ENCODE measurements at places on chromosomes 3 and 15. TPM values are rescaled to one million over a fixed set of nuclear protein-coding genes. Genes with fewer than 3 reads are reported as not detected.
A peak's percentile ranks its signal among the peaks of the same experiment; 100 is the strongest.

Gene C2CD4A
- 0.27 TPM for total RNA-seq

Gene PLS1
- 5.4 TPM for total RNA-seq

Gene CHRNA7
- not detected for total RNA-seq

Gene TUSC7
- total RNA-seq: not detected

Gene GPR171
- 42.8 TPM for total RNA-seq

Gene AQP9
- not detected for total RNA-seq

Gene KLF13
- 115 TPM for total RNA-seq

Gene CFAP92
- 0.32 TPM for total RNA-seq

Gene WDR82
- 177 TPM for total RNA-seq

Gene SLC28A1
- not detected for total RNA-seq

Gene NME9
- total RNA-seq: 2.4 TPM

Gene SH2D7
- not detected for total RNA-seq

Gene THSD4
- not detected for total RNA-seq

Gene GATA2
- 0.35 TPM for total RNA-seq

- no peak for DNase-seq
Measured at GRCh38 chr15:56428821-56429458, 36.0 kb downstream of the MNS1 start.

GRCh38 chr3:32816439-32817256, 1.1 kb upstream of the TRIM71 start:
- peak; percentile 22 for DNase-seq

- DNase-seq: peak; percentile 54
Measured at GRCh38 chr3:48268936-48269561, 28.1 kb downstream of the ZNF589 start.

DNA sequence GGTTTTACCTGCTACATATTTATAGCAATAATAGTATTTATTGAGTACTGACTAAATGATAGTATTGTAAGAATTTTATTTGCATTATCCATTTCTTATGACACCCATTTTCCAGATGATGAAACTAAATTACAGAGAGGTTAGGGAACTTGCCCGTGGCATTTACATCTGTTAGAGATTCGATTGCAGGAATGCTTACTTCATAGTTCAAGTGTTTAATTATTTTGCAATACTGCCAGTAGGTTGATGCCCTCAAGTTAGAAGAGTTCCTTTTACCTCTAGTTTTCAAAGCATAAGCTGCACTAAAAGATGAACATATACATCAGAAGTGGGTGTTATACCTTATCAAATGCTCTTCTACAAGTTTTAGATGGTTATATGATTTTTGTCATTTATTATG, 362.8 kb upstream of the RGMA start:
- no peak for DNase-seq

- DNase-seq: peak; percentile 75
Measured at GRCh38 chr3:195147649-195148080, 123.3 kb downstream of the XXYLT1 start.

- DNase-seq: no peak
Measured at GRCh38 chr3:62238431-62238830, 134.9 kb downstream of the FEZF2 start.

DNA sequence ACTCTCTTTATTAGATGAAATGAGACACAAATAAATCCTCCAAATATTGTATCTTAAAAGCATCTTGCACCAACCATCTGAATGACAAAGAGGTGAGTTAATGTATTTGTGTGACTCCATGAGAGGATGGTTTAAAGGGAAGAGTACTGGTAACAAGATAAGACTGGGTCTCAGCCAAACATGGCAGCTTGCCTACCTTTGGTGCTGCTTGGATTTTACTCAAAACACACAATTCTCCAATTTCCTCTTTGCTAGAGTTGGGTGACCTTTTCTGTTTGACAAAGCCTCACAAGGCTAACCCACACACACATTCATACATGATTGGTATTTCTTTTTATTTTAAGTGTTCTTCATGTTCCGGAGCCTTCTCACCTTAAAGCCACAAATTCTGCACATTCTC, 506.4 kb downstream of the FGF12 start:
- DNase-seq: no peak

GRCh38 chr3:98557324-98558010, 25.7 kb downstream of the GPR15 start:
- DNase-seq: peak; percentile 73

GRCh38 chr3:45546716-45547701, 47.5 kb upstream of the LIMD1 start:
- peak; percentile 57 for DNase-seq

DNA sequence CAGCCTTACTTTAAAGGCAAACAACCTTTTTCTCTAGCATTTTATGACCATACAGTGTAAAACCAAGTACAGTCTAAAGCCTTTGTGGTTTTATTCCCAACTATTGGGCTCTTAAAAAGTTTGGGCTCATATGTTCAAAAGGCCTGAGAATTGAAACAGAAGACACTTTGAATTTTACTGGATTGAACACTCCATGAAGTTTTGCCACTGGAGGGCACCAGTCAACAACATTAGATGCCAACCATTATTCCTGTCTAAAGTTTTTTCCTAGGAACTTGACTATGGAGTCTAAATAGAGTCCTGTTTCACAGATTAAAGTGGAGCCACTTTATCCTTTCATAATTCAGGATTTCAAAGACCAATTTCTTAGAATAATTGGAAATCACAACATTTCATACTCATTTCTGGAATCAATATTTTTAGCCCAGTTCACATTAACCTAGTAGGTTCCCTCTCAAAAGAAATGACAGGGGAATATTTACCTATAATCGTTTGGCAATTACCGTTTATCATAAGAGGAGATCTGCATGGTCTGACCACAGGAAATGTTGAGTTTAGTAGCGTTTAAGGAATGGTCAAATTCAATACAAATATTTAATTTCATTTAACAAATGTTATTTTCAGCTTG, 244.1 kb upstream of the PDZRN3 start:
- DNase-seq: peak; percentile 5

GRCh38 chr3:152754303-152754702, 80.6 kb upstream of the P2RY1 start:
- no peak for DNase-seq

GRCh38 chr15:50506121-50506520, 40.3 kb downstream of the USP50 start:
- no peak for DNase-seq

- no peak for DNase-seq
Measured at GRCh38 chr15:78317145-78317836, 17.9 kb upstream of the SKIC8 start.

DNA sequence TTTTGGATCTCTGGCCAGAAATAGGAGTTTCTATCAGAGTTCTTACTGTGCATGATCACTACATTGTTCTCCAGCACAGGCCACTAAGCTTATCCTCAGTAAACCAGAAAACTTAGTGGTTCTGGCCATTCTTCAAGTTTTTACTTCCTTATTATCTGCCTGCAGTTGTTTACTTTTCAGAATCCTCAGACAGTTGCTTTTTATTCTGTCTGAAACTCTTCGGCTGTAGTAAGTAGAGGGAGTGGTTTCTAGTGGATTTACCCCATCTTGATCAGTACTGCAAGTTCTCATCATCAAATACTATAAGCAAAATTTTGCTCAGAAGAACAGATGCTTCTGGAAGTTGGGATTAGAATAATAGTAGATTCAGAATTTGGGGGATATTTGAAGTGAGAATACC, 193.0 kb upstream of the RARB start:
- no peak for DNase-seq

- DNase-seq: peak; percentile 63
Measured at GRCh38 chr3:197083486-197083885, 53.9 kb upstream of the MELTF start.

GRCh38 chr15:95994418-95994817, 336.1 kb upstream of the NR2F2 start:
- DNase-seq: no peak

DNA sequence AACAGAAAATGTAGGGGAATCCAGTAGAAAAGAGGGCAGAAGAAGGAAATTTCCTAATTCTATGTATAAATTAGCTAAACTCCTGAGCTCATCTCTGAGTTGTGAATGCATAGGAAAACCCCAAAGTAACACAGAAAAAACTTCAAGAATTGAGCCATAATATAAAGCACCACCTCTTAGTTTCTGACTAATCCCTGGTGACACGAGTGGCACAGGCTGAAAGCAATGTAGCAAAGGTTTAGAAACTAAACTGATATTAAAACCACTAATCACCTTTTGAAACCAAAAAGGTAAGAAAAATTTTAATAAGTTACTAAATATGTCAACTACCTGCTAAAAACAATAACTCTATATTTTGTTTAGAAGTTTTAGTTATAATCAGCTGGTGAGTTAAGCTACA, 255.6 kb upstream of the NECTIN3 start:
- no peak for DNase-seq

- no peak for DNase-seq
Measured at GRCh38 chr15:66679061-66679656, 22.9 kb upstream of the SMAD6 start.

DNA sequence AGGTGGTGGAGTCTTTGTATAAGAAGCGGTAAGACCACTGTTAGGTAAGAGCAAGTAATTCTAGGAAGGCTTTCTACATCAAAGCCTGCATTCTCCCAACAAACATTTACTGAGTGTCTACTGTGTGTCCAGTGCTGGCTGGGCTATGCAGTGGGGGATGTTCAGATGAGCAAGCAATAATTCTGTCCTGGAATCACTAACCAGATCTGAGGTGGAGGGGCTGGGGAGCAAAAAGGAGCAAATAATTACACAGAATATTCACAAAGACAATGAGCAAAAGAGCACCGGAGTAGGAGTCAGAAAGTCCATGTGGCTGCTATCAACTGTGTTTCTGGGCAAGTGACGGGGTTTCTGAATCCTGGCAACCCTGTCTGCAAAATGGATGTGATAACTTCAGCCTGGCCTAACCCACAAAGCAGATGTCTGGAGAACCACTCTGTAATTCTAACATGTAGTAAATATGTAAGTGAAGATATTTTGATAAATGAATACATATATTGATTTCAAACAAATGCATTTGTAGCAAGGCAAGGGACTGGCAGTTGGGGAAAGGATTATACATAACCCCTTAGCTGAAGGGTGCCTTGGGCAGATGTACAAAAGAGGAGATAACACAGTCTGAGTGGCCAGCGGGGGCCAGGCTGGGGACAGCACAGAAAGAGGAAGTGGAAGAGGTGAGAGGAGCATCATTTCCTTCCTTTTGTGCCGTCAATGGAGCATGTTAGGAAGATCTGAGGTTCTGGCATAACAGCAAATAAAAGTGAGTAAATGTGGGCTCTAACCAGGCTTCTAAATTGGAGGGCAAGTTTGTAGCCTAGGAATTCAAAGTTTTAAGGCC, 28.8 kb downstream of the CYP8B1 start:
- DNase-seq: peak; percentile 25

DNA sequence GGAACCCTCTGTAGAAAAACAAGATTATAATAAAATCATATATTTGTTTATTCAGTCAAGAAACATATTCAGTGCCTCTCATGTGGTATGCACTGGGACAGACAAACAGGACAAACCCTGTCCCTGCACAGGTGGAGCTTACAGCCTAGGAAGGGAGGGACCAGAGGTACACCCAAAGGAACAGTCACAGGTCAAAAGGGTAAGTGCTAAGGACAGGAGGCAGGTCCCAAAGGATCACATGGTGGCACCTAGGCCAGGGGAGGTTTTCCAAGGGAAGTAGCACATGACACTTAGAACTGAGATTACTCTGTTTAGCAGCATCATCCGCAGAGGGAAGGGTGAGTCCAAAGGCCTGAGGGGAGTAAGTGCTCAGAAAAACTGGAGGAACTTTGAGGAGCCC, 254.4 kb upstream of the ARRDC4 start:
- DNase-seq: no peak

- peak; percentile 42 for DNase-seq
Measured at GRCh38 chr15:58748852-58749531, 515 bp downstream of the ADAM10 start.

DNA sequence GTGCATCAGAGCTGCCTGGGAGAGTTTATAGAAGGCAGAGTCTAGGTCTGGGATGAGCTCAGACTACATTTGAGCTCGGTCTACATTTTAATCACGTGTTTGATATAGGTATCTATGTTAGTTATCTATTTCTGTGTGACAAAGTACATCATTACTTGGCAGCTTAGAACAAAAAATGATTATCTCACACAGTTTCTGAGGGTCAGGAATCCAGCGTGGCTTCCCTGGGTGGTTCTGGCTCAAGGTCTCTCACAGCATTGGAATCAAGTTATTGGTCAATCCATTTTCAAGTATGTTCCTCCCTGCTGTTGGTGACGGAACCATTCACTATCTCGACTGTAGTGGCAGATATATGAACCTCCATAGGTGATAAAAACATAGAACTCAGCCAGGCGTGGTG, 71.7 kb downstream of the ABHD5 start:
- no peak for DNase-seq

DNA sequence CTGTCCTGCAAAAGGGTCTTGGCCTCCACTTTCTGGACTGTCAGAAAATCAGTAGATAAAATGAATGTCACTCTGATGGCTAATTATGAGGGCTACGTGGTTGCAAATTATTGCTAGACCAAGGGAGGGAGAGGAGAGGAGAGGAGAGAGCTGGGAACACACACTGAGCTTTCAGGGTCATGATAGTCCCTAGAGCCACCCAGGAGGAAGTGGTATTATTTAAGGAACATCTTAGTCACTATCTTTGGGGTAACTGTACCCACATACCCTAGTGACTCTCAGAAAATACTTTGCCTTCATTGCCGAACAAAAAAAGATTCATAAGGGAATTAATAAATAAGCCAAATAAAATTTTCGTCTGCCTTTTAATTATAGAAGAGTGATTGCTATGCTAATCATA, 642.3 kb upstream of the CFAP20DC start:
- no peak for DNase-seq

GRCh38 chr15:91407269-91407889, 307.3 kb downstream of the SV2B start:
- DNase-seq: peak; percentile 50

DNA sequence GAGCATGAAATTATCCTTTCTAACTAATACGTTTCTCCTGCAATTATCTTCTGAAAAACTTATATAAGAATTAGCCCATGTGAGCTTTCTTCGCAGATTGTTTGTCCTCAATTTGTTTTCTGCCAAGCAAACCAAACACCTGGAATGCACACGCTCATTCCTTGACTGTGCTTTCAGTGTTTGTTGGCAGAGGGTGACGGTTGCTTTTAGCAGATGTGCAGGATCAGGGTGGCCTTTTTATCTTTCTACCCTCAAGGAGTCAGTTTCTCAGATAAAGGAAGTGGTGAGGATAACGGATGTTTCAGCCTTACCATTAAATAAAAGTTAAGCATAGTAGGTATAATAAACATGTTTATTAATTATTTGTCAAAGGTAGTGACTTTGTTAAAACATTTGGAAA, 15.2 kb downstream of the ARPP21 start:
- DNase-seq: no peak

DNA sequence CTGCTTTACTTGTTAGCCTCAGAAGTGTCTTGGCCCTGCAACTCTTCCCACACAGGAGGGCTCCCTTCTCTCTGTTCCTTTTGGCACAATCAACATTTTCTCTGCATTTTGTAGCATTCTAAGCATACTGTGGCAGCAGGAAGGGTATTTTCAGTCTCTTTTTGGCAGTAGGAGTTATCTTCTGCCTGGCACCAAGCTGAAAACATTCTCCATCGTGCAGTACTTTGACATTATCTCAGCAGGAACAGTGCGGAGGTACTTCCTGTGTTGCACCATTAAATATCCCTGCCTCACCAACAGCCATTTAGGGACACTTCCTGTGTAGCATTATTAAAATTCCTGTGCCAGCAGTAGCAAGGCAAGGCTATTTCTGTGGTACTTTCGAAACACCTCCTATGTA, 233.2 kb upstream of the SEMA6D start:
- no peak for DNase-seq
